ENCODE measurements at places on chromosomes 2 and 18.

- no peak for DNase-seq
Observed at GRCh38 chr18:22683786-22684185, 249.3 kb upstream of the RBBP8 start.

- DNase-seq = no peak
Observed at GRCh38 chr18:44495151-44495550, 185.5 kb upstream of the SETBP1 start.

GRCh38 chr2:231601356-231602229, 8.9 kb downstream of the TEX44 start:
- peak; percentile 83 for DNase-seq

DNA sequence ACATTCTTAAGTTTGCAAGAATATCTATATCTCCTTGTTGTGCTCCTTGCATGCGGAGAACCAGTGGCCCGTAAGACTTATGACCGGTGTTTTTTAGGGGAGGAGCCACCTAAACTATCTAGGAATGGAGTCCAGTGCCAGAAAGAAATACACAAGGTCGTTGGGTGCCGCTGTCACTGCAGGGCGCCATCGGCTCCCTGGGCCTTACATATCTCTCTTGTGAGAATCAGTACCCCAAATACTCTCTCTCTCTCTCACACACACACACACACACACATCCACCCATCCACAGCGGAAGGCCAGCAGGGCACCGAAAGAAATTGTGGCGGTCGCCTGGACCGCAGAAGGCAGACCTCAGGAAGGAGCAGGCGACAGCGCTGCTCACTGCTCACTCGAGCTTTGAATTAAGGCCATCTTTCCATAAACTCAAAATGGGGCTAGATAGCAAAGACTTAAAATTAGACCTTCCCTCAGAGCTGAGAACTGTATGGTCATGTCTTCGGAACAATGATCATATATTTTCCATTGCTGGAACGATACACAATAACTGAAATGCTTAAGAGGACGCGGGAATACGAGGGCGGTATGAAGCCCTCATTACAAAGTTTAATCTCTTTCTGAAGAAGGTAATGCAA, 10.4 kb downstream of the NR4A2 start:
- DNase-seq = no peak

DNA sequence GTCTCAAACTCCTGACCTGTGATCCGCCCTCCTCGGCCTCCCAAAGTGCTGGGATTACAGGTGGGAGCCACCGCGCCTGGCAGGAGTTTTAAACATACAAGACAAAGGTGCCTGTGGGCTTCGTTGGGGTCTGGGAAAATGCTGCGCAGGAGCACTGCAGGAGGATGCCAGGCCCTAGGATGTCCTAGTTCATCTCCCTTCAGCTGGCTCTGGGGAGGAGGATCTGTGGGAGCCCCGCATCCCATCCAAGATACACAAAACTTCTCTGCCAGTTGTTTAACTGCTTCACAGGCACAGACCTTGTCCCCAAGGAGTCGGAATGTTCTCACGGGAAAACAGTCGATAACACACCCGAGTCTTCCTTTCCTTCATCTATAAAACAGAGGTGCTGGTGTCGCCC, 89.1 kb downstream of the POLR1A start:
- no peak for DNase-seq

- no peak for DNase-seq
Observed at GRCh38 chr2:150081775-150082481, 405.5 kb downstream of the RND3 start.

DNA sequence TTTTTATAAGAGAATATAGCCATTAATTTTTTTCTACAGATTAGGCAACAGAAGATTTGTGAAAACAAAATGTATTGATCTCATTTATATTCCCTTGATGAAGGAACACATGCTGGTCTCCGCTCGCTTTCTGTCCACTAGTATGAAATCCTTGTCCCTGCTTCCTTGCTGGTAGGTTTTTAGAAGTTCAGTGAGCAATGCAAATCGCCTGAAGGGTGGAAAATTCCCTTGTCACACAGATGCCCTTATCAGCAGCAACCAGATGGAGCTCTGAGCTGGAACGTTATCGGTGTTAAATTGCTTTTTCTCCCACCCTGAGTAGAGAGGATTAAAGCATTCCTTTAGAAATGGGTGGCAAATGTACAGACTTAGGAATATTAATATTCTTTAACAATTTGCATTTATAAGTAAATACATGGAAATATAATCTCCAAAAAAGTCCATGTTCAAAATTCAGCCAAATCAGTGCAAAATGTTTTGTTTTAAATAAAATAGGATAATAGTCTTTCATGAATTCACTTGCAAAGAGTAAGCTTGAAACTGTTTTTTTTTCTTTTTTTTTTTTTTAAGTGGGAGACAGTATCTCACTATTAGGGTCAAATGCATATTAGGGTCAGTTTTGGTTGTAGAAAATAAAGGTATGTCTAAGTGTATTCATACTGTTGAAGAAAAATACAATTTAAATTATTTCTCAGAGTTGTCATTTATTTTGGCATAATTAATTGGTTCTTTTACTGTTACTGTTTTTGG, 164.0 kb upstream of the MYO3B start:
- peak; percentile 12 for DNase-seq

GRCh38 chr2:19847486-19847885, 54.3 kb downstream of the TTC32 start:
- DNase-seq = no peak

GRCh38 chr2:25595393-25595792, 78.0 kb downstream of the DTNB start:
- DNase-seq = no peak

- DNase-seq = no peak
Observed at GRCh38 chr2:74646201-74646600, 1.9 kb downstream of the M1AP start.

DNA sequence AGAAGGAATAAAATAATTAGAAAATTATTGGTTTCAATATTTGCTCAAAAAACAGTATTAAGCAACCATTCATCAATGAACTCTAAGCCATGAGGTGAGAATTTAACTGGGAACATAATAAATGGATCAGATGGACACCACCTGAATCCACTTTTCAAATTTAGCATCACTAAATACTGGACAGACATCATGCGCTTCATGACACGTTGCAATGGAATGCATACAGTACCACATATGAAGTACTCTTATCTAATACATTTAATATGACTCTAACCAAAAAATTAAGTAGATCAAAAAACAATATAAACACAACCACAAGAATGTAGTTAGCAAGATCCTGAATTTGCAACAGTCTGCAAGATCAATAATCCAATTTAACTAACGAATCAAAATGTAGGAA, 76.6 kb downstream of the COBLL1 start:
- no peak for DNase-seq

GRCh38 chr2:200600549-200601225, 14.9 kb downstream of the AOX1 start:
- no peak for DNase-seq

- DNase-seq = no peak
Observed at GRCh38 chr18:24704946-24705630, 244.7 kb downstream of the HRH4 start.
